ENCODE measurements at places on chromosomes 16 and 17.
A peak's percentile ranks its signal among the peaks of the same experiment; 100 is the strongest.

DNA sequence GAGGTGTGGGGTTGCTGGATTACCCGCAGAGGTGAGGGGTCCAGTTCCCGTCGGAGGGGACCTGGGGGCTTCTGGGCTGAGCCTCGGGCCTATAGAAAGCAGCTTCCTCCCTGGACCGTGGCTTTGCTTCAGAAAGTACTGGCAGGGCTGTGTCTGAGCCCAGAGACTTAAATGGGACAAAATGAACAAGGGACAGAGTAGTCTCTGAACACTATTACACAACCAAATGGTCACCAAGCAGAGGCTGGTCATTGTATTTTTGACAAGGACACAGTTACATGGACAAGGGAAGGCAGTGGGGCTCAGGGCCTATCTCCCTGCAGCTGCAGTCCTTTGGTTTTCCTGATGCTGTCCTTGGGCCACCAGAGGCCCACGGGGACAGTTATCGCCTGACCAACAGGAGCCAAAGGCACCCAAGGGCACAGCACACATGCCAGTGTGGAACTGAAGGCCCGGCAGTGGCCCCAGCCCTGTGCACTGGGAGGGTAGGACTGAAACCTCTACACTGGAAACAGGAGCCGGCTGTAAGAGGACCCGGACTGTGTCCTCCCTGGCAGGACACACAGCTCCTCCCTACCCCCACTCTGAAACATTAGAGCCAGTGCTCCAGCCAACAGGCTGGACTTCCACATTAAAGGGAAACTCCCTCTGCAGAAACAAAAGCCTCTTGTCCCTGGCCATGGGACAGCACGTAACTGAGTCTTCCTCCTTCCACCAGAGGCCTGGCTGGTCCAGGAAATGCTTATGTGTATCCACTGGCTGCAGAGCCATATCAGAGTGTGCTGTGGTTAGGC is 26.0 kb upstream of the ERN1 start:
- H3K36me3 ChIP-seq: no peaks in the 10 kb centered on the region
- H3K27me3 ChIP-seq: no peaks in the 10 kb centered on the region
- no peak overlapping the region for H3K4me3 ChIP-seq

GRCh38 chr17:11948789-11949188 is 48.5 kb downstream of the ZNF18 start:
- DNase-seq: no peak
- H3K4me1 ChIP-seq: no peaks in the 10 kb centered on the region
- H3K4me3 ChIP-seq: no peak overlapping the region
- H3K36me3 ChIP-seq: peaks cover 4% of the 10 kb centered on the region
- H3K27ac ChIP-seq: no peak overlapping the region

DNA sequence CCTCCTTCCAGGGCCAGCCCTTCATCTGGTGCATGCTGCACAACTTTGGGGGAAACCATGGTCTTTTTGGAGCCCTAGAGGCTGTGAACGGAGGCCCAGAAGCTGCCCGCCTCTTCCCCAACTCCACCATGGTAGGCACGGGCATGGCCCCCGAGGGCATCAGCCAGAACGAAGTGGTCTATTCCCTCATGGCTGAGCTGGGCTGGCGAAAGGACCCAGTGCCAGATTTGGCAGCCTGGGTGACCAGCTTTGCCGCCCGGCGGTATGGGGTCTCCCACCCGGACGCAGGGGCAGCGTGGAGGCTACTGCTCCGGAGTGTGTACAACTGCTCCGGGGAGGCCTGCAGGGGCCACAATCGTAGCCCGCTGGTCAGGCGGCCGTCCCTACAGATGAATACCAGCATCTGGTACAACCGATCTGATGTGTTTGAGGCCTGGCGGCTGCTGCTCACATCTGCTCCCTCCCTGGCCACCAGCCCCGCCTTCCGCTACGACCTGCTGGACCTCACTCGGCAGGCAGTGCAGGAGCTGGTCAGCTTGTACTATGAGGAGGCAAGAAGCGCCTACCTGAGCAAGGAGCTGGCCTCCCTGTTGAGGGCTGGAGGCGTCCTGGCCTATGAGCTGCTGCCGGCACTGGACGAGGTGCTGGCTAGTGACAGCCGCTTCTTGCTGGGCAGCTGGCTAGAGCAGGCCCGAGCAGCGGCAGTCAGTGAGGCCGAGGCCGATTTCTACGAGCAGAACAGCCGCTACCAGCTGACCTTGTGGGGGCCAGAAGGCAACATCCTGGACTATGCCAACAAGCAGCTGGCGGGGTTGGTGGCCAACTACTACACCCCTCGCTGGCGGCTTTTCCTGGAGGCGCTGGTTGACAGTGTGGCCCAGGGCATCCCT is 7.4 kb downstream of the NAGLU start:
- no peak overlapping the region for H3K4me3 ChIP-seq
- no peaks in the 10 kb centered on the region for H3K36me3 ChIP-seq
- peaks cover 17% of the 10 kb centered on the region for H3K4me1 ChIP-seq
- no peaks in the 10 kb centered on the region for H3K27me3 ChIP-seq
- no peak for DNase-seq

GRCh38 chr17:76079956-76080767 is 1.2 kb downstream of the ZACN start:
- DNase-seq: no peak
- H3K27ac ChIP-seq: no peak overlapping the region
- no peak overlapping the region for H3K4me3 ChIP-seq
- H3K27me3 ChIP-seq: peaks cover 26% of the 10 kb centered on the region

DNA sequence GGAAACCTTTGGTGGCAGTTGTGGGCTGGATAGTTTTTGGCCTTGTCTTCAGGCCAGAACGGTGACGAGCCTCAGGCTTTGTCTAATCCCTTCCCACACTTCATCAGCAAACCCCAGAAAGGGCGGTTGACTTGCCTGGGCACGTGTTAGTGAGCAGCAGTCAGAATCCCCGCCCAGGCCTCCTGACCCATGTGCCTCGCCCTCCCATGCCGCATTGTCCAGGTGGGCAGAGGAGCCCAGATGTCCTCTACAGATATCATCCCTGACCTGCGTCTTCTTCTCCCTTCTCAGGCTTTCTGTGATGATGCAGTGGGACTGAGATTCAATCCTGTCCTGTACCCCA is 82.5 kb downstream of the OR1D5 start:
- no peak for DNase-seq
- no peak overlapping the region for H3K4me3 ChIP-seq
- H3K36me3 ChIP-seq: peaks cover 5% of the 10 kb centered on the region
- H3K4me1 ChIP-seq: peaks cover 4% of the 10 kb centered on the region

DNA sequence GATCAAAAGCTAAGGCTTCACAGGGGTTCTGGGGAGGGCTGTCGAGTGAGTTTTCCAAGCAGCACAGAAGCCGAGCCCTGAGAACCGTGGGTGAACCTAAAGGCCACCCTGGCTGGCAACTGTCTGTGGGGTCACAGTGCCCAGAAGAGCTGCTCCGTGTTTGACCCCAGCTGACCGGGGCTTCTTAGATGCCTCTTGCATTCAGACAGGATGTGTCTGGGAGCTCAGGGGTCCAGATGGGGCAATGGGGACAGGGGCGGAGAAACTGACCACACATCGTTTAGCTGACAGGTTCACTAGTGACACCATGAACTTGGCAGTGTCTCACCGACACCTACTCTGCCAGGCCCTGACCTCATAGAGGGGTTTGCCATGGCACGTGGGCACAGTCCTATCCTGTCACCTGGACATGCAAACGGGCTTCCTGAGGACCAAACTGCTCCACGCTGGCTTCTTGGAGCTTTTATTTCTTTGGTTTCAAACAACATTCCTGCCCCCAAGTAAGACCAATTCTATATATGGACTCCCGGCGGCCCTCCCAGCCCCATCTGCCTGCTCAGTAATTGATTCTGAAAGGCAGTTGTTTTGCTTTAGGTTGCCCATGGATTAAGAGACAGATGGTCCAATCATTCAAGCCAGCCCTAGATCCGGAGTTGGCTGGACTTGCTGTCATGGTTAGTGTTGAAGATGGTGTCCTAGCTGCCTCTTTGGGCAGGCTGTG is 22.2 kb downstream of the WSCD1 start:
- no peaks in the 10 kb centered on the region for H3K4me1 ChIP-seq
- H3K4me3 ChIP-seq: no peak overlapping the region
- H3K36me3 ChIP-seq: peaks cover 2% of the 10 kb centered on the region
- peaks cover 47% of the 10 kb centered on the region for H3K27me3 ChIP-seq
- DNase-seq: no peak

GRCh38 chr16:69404275-69404805 is 18.5 kb upstream of the TERF2 start:
- H3K27me3 ChIP-seq: no peaks in the 10 kb centered on the region
- no peaks in the 10 kb centered on the region for H3K36me3 ChIP-seq
- H3K27ac ChIP-seq: peak overlapping the region; percentile 79
- no peaks in the 10 kb centered on the region for H3K4me1 ChIP-seq

Measured in T-helper 17 cell (primary cell).